ENCODE measurements at places on chromosomes 5 and 9.

- DNase-seq = no peak
Observed at GRCh38 chr5:58974601-58975000, 391.7 kb downstream of the RAB3C start.

- DNase-seq = no peak
Observed at GRCh38 chr5:118326481-118327045, 661.8 kb downstream of the DTWD2 start.

DNA sequence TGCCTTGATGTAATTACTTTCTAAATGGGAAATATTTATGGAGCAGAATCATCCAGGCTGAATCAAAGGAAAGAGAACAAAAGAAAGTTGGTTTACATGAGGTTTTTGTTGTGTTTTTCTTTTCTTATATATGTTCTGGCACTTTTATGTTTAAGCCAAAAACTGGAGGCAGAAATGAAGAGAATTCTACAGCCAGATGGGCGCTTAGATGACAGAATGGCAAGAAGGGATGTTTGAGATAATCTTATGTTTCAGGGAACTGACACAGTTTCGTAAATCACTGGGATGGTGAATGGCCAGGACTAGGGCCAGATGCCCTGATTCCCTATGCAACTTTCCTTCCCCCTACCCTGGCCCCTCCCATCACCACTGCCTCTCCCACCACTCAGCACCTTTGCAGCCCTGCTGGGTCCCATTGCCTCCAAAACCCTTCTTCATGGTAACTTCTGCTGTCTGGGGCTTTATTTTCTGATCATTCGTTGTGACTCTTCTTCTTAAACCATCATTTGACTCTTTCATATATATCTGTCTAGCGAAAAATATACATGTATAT, 111.8 kb downstream of the EFNA5 start:
- DNase-seq = no peak

DNA sequence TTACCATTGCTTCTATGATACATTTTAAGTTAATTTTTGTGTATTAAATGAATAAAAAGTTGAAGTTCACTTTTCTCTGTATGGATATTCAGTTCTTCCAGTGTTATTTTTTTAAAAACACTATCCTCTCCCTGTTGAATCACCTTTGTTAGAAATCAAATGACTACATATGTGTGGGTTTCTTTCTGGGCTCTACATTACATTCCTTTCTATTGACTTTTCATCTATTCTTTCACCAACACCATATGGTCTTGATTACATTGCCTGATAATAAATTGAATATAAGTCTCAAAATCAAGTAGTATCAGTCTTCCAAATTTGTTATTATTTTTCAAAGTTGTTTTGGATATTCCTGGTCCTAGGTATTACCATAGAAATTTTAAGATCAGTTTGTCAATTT, 7.3 kb upstream of the RASEF start:
- no peak for DNase-seq

DNA sequence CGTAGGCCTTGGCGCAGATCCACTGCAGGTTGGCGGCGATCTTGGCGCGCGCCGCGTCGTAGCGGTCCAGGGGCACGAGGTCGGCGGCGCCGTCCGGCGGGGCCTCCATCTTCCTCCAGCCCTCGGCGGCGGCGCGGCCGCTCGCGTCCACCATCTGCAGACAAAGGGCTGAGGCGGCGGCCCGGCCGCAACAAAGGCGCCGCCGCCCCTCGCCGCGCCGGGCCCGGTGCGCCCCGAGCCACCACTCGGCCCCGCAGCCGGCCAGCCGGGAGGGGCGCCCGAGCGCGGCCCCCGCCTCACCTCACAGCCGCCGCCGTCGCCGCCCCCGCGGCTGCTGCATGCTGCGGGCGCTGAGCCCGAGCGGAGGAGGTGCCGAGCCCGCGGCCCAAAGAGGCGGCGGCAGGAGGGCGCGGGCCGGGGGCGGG, 328 bp downstream of the CAMSAP1 start:
- no peak for DNase-seq

DNA sequence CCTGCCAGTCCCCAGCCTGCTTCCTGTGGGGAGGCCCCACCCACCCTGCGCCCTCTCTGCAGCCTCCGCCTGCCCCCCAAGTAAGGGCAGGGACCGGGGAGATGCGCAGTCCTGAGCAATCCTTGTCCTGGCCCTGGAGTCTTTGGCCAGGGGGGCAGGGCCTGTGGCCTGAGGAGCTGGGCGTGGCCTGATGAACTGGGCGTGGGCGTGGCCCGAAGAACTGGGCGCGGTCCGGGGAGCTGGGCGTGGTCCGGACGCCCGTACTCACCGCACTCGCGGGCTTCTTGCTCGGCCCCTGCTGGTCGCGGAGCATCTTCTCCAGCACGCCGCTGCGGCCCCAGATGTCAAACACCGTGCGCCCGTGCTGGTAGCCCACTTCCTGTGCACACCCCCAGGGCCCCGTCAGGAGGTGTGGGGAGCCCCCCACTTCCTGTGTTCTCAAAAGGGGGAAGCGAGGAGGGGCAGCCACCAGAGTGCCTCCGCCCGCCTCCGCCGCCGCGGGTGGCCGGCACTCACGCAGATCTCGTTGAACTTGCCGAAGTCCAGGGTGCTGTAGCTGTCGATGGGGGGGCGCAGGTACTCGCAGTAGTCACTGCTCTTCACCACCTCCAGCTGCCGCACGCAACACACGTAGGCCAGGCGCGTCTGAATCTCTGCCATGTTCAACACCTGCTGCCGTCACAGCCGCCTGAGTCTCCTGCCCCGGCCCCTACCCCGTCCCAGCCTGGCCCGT, 2.7 kb upstream of the NSMF start:
- DNase-seq = no peak

- no peak for DNase-seq
Observed at GRCh38 chr5:18395126-18396110, 761.2 kb downstream of the TAF11L14 start.

DNA sequence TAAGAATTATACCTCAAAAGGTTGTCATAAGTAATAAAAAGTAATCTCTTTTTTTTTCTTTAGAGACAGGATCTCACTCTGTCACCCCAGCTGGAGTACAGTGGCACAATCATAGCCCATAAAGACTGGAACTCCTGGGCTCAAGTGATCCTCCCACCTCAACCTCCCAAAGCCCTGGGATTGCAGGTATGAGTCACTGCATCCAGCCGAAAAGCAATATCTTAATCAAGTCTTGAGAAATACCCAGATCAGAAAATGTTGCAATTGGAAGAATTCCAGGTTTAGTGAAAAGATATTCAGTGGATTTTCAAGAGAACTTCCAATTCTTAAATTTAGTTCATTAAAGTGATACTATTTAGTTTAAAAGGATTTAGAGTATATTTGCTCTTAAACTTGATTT, 40.9 kb upstream of the IDNK start:
- DNase-seq = no peak

DNA sequence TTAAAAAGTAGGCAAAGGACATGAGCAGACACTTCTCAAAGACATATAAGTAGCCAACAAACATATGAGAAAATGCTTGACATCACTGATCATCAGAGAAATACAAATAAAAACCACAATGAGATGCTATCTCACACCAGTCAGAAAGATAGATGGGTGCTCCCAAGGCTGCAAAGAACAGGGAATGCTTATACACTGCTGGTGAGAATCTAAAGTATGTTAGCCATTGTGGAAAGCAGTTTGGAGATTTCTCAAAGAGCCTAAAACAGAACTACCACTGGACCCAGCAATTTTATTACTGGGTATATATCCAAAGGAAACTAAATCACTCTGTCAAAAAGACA, 154.2 kb downstream of the NDUFS4 start:
- DNase-seq = no peak

DNA sequence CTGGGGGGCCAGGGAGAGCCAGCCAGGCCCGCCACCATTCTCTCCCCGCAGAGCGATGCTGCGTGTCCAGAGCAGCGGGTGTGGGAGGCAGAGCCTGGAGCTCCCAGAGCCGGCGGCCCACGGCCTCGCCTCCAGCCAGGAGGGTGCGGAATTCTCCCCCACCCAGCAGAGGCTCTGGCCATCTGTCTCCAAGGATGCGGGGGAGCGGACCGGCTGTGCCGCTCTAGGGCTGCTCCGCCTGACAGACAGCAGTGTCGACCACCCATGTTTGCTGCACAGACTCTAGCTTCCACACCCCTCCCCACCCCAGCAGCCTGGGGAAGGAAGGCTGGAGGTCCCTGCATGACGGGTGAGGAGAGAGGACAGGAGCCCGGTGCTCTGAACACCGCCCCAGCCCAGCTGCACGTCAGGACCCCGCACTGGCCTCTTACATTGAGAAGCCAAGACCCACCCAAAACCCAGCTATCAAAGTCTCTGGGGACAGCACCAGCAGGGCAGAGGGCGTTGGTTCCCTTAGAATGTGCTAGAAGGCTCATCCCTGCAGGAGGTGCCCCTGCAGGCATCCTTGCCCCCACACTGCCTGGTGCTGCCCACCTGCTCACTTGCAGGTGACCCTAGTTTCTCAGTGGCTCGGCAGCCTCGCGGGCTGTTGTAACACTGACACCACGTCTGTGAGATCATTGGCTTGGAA, 29.7 kb upstream of the FCN1 start:
- DNase-seq = no peak

DNA sequence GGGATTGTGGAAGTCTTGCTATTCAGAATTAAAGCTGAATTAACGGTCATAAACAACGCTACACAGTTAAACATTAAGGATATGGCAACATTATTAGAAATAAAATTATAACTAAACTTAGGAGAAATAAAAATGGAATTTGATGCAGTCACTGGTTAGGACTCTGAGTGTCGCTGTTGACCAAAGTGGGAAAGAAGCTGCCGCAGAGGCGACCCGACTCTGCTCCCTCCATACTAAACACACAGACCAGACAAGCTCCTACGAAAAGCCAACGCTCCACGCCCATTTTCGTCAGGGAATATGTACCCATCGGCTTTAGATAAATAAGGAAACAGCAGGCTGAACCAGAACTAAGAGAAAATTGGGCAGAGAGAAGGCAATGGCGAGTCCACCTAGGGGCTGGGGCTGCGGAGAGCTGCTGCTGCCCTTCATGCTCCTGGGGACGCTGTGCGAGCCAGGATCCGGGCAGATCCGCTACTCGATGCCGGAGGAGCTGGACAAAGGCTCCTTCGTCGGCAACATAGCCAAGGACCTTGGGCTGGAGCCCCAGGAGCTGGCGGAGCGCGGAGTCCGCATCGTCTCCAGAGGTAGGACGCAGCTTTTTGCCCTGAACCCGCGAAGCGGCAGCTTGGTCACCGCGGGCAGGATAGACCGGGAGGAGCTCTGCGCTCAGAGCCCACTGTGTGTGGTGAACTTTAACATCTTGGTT, at the start of gene PCDHGA5:
Gene PCDHGA5 (plus strand): TSS at position 211 of the 709 bp plus-strand sequence. CDS start 169 bp downstream, at position 380.
- no peak for DNase-seq

- no peak for DNase-seq
Observed at GRCh38 chr5:17794201-17794600, 159.9 kb downstream of the TAF11L14 start.

DNA sequence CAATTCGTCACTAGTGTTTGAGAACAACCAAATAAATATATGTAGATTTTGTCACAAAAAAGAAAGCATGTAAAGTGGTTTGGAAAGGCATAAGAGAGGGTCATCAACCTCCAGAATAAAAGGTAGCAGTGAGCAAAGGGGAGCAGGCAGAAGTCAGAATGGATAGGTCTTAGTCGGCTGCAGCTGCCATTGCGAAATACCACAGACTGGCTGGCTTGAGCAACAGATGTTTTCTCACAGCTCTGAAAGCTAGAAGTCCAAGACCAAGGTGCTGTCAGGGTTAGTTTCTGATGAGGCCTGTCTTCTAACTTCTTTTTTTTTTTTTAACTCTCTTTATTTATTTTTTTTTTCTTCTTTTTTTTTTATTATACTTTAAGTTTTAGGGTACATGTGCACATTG, 208.1 kb upstream of the PIK3R1 start:
- no peak for DNase-seq

- no peak for DNase-seq
Observed at GRCh38 chr9:82320566-82320965, 332.0 kb downstream of the SPATA31D1 start.

GRCh38 chr9:85258823-85259370, 482.9 kb downstream of the AGTPBP1 start:
- DNase-seq = no peak

- no peak for DNase-seq
Observed at GRCh38 chr9:136522314-136523237, 23.3 kb downstream of the NOTCH1 start.

DNA sequence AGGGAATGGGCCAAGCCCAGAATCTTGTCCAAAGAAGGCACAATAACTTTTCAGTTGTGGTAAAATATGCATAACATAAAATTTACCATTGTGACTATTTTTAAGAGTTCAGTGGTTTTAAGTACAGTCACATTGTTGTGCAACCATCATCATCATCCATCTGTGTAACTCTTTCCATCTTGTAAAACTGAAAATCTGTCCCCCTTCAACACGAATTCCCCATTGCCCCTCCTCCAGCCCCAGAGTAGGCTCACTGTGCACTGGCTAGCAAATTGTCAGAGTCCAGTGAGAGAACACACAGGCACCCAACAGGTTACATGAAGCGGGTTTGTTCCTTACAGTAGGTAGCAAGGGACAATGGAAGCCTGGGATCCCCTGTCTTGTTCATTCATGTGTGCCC, 13.7 kb downstream of the BARX1 start:
- DNase-seq = no peak

DNA sequence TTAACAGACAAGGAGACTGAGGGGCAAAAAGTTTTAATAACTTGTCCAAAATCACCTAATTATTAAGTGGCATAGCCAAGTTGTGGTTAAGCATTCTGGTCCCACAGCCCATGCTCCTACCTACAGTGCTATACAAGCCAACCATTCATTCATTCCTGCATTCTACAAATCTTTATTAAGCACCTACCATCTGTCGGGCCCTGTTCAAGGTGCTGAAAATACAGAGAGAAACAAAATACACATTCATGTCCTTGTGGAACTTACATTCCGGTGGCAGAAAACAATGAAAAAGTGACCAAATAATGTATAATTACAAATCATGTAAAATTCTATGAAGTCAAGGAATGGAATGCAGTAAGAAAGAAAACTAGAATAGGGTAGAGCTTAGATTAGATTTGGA, 27.8 kb upstream of the CDH6 start:
- DNase-seq = no peak

DNA sequence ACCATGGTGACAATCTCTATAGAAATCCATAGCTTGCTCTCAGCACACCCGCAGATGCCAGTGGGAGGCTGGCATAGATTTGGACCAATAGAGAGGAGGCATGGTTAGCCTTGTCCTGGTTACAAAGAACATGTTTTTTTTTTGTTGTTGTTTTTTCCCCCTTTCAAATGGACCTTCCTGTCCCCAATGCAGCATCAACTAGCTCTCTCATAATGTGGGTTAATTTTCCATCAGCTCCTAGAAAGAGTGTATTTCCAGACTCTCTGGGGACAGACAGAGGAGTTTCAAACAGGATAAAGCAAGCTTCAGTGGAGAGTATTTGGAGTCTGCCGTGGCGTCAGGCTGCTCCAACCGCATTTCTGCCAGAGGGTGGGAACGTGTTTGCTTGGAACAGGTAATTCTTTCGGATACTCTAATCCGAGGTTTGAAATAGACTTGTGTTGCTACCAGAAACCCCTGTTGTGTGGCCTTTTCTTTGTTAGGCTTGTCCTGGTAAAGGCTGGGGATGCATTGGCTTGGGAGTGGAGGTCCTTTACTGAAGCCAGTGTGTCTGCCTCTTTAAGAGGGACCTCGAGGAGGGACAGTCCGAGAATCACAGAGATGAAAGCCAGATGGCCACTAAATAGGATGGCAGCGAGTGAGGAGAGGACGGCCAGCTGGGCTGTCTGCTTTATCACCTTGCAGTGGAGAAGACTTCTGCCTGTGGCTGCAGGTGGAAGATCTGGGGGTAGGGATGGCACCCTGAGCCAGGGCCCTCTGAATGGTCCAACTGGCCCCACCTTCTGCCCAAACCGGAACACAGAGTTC, 130.5 kb upstream of the CPEB4 start:
- DNase-seq = no peak
